ENCODE measurements at places on chromosomes 4 and X. TPM values are rescaled to one million over a fixed set of nuclear protein-coding genes. Genes with fewer than 3 reads are reported as not detected.

DDIT4L gene
- polyA plus RNA-seq = not detected

CLCN5 gene
- polyA plus RNA-seq = 0.10 TPM

MAGED4 gene
- not detected for polyA plus RNA-seq

DGAT2L6 gene
- not detected for polyA plus RNA-seq

HMGB3 gene
- polyA plus RNA-seq = 3.5 TPM

PDGFRA gene
- polyA plus RNA-seq = not detected

TNIP3 gene
- polyA plus RNA-seq = 1.5 TPM

SRPK3 gene
- not detected for polyA plus RNA-seq

ITGB1BP2 gene
- not detected for polyA plus RNA-seq

C4orf51 gene
- not detected for polyA plus RNA-seq

FAAH2 gene
- polyA plus RNA-seq = 21.6 TPM

SULT1E1 gene
- not detected for polyA plus RNA-seq

KIT gene
- not detected for polyA plus RNA-seq

SYTL5 gene
- polyA plus RNA-seq = not detected

SHOX gene
- polyA plus RNA-seq = not detected

MAP7D2 gene
- polyA plus RNA-seq = not detected

All from CD4-positive, CD25-positive, alpha-beta regulatory T cell (primary cell).